Neural progenitor cell (in vitro differentiated cells): ENCODE measurements at places on chromosomes 2 and 18. TPM values are rescaled to one million over a fixed set of nuclear protein-coding genes. Genes with fewer than 3 reads are reported as not detected.

The UGT1A5 gene
- not detected in 2 replicates for total RNA-seq

The QPCT gene
- total RNA-seq, result 0.19 TPM in 1 of 2 replicates, not detected in the other

- H3K4me1 ChIP-seq, result no peaks in the 10 kb centered on the region
- no peaks in the 10 kb centered on the region for H3K27me3 ChIP-seq
- no peak overlapping the region for H3K4me3 ChIP-seq
- H3K36me3 ChIP-seq, result no peaks in the 10 kb centered on the region
- DNase-seq, result no peak
Measured at GRCh38 chr18:53241161-53241560, 901.2 kb downstream of the DCC start.

- H3K27me3 ChIP-seq, result no peaks in the 10 kb centered on the region
- no peak overlapping the region for H3K4me3 ChIP-seq
- DNase-seq, result no peak
- H3K4me1 ChIP-seq, result peaks cover 31% of the 10 kb centered on the region
Measured at GRCh38 chr2:160336105-160336504, 136.0 kb upstream of the ITGB6 start.

DNA sequence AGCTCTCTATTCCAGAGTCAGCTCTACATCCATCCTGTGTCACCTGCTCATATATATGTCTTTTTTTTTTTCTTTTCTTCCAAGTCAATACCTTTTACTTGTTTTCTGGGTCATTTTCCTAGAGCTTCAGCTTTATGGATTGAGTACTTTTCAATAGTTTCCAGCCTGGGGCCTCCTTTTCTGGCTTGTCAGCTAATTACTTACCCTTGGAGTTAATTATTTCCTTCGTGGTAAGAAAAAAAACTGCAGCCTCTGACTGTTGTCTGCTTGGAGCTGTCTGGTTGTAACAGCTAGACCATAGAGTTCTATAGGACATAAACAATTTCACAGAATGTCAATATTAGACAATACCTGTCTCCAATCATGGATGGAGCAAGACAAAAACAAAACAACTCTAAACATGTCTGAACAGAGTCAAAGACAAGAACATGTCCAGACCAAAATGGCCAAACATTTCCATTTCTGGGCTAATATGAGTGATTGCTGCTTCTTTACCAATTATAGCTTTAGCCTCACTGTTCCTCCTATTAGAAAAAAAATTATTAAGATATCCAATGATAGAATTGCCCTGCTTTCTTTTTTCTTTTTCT is 643.1 kb downstream of the SLC4A3 start:
- H3K27ac ChIP-seq, result no peak overlapping the region
- no peaks in the 10 kb centered on the region for H3K27me3 ChIP-seq
- no peaks in the 10 kb centered on the region for H3K36me3 ChIP-seq
- peaks cover 19% of the 10 kb centered on the region for H3K4me1 ChIP-seq
- DNase-seq, result no peak

- H3K4me1 ChIP-seq, result no peaks in the 10 kb centered on the region
- H3K4me3 ChIP-seq, result no peak overlapping the region
- DNase-seq, result no peak
- H3K36me3 ChIP-seq, result no peaks in the 10 kb centered on the region
- no peak overlapping the region for H3K27ac ChIP-seq
- peaks cover 8% of the 10 kb centered on the region for H3K27me3 ChIP-seq
Measured at GRCh38 chr2:150491430-150491829, 4.0 kb upstream of the RND3 start.

GRCh38 chr18:27185897-27186296 is 789 bp upstream of the CHST9 start:
- H3K4me1 ChIP-seq, result no peaks in the 10 kb centered on the region
- peaks cover 56% of the 10 kb centered on the region for H3K27me3 ChIP-seq
- no peaks in the 10 kb centered on the region for H3K36me3 ChIP-seq
- peak overlapping the region; percentile 69 for H3K4me3 ChIP-seq
- H3K27ac ChIP-seq, result no peak overlapping the region
